ENCODE measurements at places on chromosomes 1 and 21.

- no peak for DNase-seq
Observed at GRCh38 chr1:19450811-19451515, 34.4 kb downstream of the CAPZB start.

- no peak for DNase-seq
Observed at GRCh38 chr1:62024690-62025089, 170.0 kb upstream of the L1TD1 start.

GRCh38 chr1:67053535-67053784 is 488 bp downstream of the SLC35D1 start:
- peak; percentile 86 for DNase-seq

- DNase-seq: no peak
Observed at GRCh38 chr1:228312136-228312764, 94.4 kb downstream of the TRIM11 start.

DNA sequence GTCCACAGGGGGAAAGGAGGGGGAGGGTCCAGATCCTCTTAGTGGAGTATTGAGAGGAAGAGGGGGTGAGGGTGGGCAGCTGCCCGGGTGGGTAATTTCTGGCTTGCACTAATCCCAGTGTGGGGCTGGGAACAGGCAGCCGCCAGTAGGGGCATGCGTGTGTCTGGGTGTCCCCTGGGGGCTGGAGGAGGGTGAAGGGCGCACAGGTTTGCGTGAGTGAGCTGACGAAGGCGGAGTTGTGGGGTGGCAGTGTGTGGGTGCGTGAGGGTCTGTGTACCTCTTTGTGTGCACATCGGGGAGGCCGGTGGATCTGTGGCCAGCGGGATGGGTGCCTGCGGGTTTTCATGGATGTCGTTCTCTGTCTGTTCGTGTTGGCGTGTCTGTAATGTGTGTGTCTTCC is 97.3 kb downstream of the PAX7 start:
- peak; percentile 62 for DNase-seq

GRCh38 chr1:117120774-117121588 is 568 bp downstream of the TRIM45 start:
- DNase-seq: no peak

DNA sequence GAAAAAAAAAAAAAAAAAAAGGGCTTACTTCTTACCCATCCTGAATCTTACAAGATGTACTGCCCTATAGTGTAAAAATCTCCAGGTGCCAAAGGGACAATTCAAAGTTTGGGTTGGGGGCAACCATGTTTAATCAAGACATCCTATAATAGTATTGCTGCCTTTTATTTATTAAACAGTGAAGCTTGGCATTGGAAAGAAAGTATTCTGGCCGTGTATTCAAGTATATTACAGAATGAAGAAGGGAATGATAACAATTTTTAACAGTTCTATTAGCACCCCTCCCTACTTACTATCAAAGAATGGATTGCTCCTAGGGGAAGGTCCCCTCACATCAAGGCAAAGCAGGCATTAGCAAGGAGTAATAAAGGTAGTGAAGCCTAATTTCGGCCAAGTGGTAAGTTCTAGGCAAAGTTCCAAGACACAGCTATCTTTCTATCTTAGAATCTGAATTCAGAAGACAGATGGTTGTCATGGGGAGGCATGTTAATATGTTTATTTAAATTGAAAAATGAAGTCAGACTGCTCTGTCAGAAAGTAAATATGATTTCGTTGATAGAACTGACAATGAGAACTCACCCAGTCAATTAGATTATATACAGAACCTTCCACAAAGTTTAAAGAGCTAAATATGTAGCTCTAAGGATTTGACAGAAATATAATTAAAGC is 24.6 kb downstream of the ST7L start:
- DNase-seq: no peak

DNA sequence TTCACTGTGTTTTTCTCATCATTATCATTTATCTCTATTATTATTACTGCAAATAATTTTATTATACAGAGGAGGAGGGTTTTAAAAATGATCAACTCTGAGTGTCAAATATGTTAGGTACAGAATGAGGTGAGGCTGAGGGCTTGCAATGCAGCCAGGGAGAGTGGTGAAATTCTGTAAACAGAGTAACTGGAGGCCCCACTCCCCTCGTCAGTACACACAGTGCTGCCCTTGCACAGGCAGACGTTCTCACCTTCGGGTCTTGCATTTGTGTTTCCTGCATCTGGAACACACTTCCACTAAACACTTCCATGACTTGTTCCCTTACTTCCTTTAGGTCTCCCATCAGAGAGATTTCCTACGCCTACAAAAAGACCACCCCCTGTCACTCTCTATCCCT is 24.3 kb upstream of the COA6 start:
- DNase-seq: no peak

- DNase-seq: peak; percentile 64
Observed at GRCh38 chr1:175725684-175726083, 17.7 kb downstream of the TNR start.

GRCh38 chr1:244971552-244972216 is 107.3 kb upstream of the HNRNPU start:
- no peak for DNase-seq

GRCh38 chr1:69645477-69645876 is 77.8 kb downstream of the LRRC7 start:
- no peak for DNase-seq

GRCh38 chr1:74474585-74474984 is 37.8 kb downstream of the LRRC53 start:
- no peak for DNase-seq

DNA sequence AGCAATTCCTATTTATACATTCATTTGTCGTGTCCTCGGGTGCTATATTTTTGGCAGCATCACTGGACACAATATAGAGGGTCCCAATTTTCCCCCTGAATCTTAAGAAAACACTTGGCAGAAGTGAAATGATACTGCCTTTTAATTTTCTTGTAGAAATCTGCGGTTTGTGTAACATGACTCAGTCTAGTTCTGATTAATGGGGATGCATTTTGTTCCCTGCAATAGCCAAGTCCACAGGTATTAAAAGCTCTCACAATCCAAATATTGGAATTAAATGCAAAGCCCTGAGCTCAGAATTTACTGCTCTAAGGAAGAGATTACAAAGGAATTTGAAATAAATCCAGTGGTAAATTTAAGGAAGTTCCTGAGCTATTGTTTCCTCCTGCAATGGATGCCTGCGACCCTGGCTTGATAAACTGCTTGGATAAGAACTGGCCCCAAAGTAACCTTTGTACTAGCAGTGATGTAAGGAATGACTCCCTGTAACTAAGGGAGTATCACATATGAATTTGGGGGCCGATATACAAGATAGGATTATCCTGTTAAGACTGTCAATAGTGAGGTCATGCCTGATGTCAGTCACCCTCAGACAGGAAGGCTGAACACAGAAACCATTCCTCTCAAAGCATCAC is 349.7 kb upstream of the C1orf87 start:
- DNase-seq: no peak

DNA sequence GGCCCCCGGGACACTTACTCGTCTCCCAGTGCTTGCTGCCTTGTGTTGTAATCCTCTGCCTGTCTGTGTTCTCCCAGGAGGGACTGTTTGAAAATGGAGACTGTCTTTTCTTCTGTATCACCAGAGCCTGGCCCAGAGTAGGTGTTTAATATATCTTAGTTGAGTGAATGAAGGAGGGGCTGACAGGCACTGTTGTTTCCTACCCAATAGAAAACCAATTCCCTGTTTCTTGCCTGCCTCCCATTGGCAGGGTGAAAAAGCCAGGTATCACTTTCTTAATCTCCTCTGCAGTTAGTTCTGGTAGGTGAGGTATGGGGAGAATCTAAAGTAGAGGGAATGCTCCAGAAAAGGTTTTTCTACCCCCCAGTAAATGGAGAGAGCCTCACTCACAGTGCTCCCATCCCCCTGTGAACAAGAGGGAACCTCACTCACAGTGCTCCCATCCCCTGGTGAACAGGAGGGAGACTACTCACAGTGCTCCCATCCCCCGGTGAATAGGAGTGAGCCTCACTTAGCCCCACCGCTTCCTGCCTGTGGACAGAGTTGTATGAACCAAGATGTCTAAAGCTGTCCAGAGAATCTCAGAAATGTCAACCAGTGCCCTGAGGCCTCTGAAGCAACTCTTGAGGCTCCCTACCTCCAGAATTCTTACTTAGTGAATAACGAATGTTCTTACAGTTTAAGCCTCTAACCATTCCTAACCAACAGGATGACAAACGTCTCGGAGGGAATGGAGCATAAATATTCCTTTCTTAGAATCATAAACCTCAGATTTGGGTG is at the start of gene GJA5:
TSS of gene GJA5 (minus strand) at position 122 of the 780 bp plus-strand sequence. CDS start 1,364 bp downstream, outside the sequence.
- DNase-seq: no peak

DNA sequence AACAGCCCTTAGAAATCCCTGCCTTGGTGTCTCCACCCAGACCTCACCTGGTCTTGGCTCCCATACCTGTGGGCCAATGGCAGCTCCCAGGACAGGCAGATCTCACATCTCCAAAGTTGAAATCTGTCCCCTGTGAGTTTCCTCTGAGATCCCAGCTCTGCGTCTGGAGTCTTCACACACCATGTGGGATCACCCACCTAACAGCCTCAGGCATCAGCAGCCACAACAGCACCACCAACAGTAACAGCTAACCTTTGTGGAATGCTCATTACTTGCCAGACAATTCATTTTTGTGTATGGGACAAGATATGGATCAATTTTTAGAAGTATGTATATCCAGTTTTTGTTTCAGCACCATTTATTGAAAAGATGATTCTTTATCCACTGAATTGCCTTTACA is 523.2 kb downstream of the MATN1 start:
- DNase-seq: no peak

- no peak for DNase-seq
Observed at GRCh38 chr21:18529254-18529653, 125.7 kb upstream of the TMPRSS15 start.

DNA sequence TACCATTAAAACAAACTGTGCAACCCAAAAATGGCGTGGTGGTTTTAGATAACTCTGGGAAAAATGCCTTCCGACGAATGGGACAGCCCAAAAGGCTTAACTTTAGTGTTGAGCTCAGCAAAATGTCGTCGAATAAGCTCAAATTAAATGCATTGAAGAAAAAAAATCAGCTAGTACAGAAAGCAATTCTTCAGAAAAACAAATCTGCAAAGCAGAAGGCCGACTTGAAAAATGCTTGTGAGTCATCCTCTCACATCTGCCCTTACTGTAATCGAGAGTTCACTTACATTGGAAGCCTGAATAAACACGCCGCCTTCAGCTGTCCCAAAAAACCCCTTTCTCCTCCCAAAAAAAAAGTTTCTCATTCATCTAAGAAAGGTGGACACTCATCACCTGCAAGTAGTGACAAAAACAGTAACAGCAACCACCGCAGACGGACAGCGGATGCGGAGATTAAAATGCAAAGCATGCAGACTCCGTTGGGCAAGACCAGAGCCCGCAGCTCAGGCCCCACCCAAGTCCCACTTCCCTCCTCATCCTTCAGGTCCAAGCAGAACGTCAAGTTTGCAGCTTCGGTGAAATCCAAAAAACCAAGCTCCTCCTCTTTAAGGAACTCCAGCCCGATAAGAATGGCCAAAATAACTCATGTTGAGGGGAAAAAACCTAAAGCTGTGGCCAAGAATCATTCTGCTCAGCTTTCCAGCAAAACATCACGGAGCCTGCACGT is 82.1 kb downstream of the PRDM2 start:
- no peak for DNase-seq

DNA sequence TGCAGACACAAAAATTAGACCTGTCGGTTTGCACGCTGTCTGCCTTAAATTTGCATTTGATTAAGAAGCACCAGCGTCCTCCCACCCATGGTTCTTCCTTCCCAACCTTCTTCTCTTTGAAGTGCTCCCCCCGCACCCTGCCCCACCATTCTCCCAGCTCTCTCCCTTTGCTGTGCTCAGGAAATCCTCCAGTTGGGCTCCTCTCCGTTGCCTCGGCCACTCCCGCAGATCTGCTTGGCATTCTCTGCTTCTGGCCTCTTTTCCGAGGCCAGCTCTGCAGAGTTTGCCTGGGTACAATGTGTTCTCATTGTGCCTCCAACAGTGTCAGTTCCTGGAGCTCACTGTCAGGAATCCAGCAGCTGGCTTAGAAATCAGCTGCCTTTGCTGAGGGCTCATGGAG is 126.1 kb downstream of the NAV1 start:
- no peak for DNase-seq

GRCh38 chr1:159311679-159312078 is 9.5 kb downstream of the FCER1A start:
- no peak for DNase-seq

DNA sequence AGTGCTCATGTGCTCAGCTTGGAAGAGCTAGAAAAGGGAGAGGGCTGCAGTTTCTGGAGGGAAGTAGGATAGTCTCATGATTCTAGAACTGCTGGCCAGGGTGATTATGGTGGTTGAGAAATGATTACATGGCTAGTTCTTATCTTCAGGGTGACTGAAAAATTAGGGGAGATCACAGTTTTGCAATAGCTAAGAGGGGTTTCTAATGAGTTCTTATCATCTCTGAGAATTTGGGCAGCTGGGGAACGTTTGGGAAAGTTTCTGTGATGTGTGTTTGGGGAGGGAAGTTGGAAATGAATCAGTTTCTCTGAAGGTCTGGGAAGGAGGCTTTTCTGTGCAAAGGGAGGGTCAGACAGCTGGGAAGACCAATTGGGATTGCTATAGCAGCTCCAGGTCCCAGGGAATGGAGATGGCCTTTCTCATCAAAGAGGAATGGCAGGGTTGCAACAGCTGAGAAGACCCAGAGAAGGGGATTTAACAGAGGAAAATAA is 7.6 kb upstream of the RHOU start:
- no peak for DNase-seq

GRCh38 chr1:3586986-3587759 is 24.1 kb downstream of the MEGF6 start:
- no peak for DNase-seq

- DNase-seq: no peak
Observed at GRCh38 chr21:32455548-32455947, 43.0 kb downstream of the EVA1C start.

DNA sequence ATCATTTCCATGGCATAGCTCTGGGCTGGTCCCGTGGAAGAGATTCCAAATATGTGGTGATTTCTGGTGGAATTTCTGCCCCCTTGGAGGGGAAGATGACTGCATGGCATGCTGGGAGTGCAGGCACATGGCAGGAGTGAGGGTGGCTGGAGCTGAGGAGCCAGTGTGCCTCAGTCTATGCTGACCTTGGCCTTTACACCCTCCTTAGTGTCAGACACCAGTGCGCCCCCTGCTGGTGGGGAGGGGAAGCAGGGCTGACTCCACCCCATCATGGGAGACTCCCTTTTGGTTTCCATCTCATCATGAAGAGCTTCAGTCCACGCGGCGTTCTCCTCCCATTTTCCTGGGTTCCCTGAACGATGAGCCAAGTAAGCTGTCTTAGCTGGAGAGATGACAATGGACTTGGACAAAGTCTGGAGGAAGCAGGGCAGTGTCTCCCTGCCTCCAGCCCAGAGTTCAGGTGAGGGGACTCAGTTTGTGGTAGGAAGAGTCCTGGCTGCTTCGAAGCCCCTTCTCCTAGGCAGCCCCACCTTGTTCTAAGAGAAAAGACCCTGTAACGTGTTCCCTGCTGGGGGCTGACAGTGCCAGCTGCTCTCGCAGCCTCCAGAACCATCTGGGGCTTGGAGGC is 10.3 kb downstream of the ALX3 start:
- peak; percentile 91 for DNase-seq
